Right ventricle myocardium inferior (tissue), 1 donor: ENCODE measurements at places on chromosomes 1 and 21.

DNA sequence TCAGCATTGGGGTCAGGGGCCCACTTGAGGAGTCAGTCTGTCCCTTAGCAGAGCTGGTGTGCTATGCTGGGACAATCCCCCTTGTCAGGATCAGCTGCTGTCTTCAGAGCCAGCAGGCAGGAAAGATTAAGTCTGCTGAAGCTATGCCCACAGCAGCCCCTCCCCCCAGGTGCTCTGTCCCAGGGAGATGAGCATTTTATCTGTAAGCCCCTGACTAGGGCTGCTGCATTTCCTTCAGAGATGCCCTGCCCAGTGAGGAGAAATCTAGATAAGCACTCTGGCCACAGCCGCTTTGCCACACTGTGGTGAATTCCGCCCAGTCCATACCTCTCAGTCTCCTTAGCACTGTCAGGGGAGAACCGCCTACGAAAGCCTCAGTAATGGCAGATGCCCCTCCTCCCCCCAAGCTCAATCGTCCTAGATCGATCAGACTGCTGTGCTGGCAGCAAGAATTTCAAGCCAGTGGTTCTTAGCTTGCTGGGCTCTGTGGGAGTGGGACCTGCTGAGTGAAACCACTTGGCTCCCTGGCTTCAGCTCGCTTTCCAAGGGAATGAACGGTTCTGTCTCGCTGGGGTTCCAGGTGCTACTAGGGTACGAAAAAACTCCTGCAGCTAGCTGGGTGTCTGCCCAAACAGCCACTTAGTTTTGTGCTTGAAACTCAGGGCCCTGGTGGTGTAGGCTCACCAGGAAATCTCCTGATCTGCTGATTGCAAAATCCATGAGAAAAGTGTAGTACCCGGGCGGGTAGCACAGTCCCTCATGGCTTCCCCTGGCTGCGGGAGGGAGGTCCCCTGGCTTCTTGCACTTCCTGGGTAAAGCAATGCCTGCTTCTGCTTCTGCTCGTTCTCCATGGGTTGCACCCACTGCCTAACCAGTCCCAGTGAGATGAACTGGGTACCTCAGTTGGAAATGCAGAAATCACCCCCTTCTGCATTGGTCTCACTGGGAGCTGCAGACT, 25.1 kb upstream of the TP53BP2 start:
- DNase-seq, result no peak

DNA sequence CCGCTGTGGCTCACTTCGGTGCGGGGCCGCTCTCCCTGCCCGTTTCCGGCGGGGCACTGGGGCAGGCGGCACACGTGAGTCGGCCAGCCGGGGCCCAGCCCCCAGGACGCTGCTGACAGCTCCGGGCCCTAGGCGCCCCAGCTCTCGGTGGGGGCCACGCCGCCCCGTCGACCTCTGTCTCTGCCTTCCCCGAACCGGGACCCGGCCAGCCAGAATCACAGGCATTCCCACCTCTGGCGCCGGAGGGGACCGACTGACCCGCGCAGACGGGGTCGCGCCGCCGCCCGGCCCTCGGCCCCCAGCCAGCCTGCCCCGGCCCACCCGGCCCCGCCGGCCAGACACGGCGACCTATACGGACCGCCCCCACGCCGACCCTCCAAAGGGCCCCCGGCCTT, 755 bp downstream of the SCMH1 start:
- DNase-seq, result peak; percentile 77

DNA sequence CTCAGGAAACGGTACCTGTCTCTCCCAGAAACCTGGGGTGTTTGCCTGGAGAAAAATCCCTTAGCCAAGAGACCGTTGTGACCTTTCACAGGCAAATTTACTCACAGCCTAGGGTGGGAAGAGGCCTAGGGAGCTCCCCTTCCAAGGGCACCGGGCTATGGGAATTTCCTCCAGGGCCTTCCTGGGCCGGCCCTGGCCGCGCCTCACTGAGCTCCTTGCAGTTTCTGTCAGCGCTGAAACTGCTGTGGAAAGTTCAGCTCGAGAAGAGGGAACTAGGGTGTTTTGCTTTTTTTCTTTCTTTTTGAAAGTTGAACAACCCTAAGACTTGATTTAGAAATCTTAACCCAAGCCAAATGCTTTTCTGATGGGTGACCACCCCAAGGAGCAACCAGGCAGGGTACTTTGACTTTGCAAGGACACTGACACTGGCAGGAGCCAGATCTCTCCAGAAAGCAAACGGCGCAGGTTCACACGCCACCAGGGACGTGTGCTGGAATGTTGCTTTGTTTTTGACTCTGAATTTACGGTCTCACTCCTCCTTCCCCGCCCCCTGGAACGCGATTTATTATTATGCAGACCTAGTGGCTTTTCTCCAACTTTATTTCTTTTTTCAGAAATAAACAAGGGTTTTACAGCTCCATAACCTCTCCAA, 229.6 kb upstream of the JUN start:
- no peak for DNase-seq

DNA sequence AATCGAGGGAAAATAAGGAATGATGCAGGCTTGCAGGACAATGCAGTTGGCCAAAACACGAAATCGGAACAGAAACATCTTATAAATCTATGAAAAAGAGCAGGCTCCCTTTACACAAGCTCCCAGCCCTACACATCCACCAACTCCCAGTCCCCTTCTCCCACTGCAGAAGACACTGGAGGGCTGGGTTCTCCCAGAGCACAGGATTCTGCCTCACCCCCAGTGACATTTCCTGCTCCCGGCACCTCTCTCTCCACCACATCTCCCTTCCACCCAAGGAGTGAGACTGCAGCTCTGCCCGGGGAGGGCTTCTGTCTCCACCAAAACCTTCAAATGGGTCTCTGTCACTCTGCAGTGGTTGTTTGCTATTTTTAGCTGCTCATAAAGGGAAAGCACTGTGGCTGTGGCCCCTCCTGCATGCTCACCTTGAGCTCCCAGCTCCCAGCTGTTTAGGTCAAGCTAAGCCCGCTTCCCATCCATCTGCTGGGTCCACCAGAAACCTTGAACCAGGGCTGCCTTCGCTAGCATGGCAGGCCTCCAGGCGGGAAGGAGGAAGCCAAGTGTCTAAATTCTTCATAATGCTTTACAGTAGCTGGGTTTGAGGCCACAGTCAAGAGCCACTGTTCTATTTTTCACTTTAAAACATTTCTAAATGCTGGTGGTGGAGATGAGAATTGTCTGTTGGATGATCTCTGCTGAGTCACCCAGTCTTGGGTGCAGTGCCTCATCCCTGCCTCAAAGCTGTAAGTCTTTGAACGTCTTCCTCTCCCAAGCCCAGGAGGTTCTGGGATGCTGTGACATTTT, 3.3 kb upstream of the C2CD2 start:
- no peak for DNase-seq

- no peak for DNase-seq
Observed at GRCh38 chr1:35640380-35641232, 720 bp downstream of the PSMB2 start.

- peak; percentile 96 for DNase-seq
Observed at GRCh38 chr1:234963180-234963903, 165.3 kb downstream of the TOMM20 start.

- DNase-seq, result no peak
Observed at GRCh38 chr1:197486946-197487345, 218.9 kb downstream of the CRB1 start.

GRCh38 chr1:73029571-73029970, 747.2 kb upstream of the NEGR1 start:
- DNase-seq, result no peak

GRCh38 chr1:208077232-208078075, 166.5 kb upstream of the CD34 start:
- no peak for DNase-seq

DNA sequence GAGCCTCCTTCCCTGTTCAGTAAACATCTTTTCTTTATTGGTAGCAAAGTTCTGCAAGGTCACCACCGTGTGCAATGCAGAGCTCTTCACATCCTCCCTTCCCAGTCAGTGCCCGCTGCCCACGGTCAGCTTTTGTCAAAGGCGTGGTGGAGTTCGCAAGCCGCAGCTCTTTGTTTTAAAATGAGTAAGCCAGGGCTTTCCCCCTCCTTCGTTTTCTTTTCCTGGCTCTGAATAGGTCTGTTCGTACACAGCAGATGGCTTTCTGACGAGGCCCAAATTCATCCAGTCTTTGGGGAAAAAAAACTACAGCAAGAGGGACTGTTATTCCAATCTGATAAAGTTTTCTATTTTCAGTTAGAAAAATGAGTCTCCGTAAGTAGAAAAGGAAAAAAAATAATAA, 153.2 kb downstream of the LRIG2 start:
- no peak for DNase-seq

- no peak for DNase-seq
Observed at GRCh38 chr1:238789916-238790667, 596.3 kb upstream of the CHRM3 start.

- peak; percentile 84 for DNase-seq
Observed at GRCh38 chr1:44652445-44653106, 21.7 kb downstream of the TMEM53 start.

DNA sequence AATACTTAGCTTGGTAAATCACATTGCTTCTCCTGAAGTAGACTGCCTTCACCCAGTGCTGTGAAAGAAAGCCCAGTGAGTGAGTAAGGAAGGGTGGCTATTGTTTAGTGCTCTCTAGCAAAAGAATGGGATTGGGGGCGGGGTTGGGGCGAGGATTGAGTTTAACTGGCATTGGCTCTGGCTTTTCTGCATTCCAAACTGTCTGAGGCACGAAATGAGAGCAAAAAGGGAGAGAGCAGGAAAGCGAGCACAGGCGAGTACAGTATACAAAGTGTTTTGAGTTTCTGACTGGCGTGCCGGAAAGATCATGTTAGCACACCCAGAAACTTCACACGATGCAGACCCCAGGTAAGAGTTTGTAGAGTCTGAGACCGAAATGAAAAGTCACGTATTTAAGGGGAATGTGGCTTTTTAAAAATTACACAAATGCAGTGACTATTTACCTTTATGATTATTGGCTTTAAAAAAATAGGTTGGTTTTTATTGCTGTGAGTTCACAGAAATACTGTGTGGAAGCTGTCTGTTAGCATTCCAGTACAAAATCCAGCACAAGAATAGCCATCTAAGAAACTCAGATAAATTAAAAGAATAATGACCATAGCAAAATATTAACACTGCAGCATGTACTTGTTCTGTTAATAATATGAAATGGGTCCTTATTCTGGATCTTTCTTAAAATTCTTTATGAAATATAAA, 155.4 kb downstream of the CLEC20A start:
- peak; percentile 47 for DNase-seq

- peak; percentile 83 for DNase-seq
Observed at GRCh38 chr1:1351511-1352427, 2.6 kb upstream of the DVL1 start.

GRCh38 chr1:87305151-87305550, 23.5 kb upstream of the LMO4 start:
- DNase-seq, result no peak
